ENCODE measurements at places on chromosomes 1 and 21.

DNA sequence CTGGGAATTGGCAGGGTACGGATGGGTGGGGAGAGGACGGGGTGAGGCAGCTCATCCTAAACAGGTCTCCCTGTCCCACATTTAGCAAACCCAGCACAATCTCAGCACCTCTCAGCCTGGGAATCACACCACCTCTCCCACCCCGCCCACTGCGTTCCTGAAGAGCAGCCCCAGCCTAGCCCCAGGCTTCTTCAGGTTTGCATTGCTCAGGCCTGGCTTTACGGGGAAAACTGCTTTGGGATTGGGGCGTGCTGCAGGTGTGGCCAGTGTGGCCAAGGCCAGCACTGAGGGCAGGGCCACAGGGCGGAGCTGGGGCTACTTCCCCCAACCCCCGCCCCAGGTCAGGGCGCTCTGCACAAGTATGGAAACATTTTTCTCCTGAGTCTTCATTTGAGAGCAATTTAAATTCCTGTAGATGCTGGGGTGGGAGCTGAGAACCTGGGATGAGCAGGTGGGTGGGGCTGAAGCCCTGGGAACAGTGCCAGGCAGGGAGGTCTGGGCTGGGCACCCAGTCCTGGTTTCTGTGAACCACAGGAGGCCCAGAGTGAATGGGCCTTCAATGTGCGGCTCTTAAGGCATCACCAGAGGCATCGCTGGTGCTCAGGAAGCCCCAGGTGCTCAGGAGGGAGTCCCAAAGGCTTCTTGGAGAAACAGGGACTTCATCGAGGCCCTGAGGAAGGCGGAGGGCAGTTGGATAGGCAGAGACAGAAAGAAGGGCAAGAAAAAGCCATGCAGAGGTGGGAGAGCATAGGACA is 24.1 kb downstream of the TNNT2 start:
- DNase-seq = no peak

- DNase-seq = no peak
Observed at GRCh38 chr1:99599678-99600175, 46.2 kb upstream of the PALMD start.

DNA sequence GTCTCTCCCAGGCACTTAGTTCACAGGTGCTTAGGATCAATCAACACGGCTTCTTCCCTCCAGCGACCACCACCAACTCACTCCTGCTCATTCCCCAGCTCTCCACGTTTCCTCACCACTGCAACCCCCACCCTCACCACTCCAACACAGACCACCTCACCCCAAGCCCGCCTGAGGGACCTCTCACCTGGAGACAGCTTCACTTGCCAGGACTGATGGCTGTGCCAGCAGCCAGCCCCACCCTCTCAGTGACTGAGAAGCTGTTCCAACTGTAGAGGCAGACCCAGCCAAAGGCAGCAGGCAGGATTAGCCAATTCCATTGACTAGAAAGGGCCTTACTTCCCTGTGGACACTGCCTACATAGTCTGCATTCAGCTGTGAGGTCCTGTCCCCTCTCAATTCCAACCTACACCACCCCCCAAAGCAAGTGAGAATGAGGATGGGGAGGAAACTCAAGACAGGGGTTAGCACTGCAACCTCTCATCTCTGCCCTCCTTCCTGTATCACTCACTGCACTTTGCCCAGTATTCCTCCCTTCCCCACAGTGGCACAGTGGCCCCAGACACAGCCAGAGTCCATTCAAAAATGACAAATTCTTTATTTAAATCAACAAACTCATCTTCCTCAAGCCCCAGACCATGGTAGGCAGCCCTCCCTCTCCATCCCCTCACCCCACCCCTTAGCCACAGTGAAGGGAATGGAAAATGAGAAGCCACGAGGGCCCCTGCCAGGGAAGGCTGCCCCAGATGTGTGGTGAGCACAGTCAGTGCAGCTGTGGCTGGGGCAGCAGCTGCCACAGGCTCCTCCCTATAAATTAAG is 7.6 kb downstream of the TAGLN2 start:
- no peak for DNase-seq

DNA sequence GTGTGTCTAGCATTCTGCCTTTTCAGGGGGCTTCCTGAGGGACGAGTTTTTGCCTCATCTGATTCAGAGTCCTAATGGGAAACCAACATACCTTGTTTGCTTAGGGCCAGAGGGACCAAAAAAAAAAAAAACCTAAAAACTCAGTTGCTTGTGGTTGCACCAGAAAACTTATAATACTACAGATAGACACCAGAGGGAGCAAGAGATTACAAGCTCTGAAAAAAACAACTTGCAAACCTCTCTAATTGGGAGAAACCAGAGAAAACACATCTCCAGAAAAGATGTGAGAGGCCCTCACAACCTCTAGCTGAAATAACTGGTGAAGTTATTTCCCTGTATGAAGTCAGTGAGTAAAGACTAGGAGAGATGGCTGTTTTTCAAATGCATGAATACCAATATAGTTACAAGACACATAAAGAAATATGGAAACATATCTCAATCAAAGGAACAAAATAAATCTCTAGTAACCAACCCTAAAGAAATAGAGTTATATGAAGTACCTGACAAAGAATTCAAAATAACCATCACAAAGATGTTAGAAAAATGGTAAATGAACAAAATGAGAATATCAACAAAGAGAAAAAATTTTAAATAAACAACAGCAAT is 233.7 kb upstream of the NFIA start:
- DNase-seq = peak; percentile 12

- no peak for DNase-seq
Observed at GRCh38 chr1:42657201-42657600, 1.0 kb upstream of the PPIH start.

DNA sequence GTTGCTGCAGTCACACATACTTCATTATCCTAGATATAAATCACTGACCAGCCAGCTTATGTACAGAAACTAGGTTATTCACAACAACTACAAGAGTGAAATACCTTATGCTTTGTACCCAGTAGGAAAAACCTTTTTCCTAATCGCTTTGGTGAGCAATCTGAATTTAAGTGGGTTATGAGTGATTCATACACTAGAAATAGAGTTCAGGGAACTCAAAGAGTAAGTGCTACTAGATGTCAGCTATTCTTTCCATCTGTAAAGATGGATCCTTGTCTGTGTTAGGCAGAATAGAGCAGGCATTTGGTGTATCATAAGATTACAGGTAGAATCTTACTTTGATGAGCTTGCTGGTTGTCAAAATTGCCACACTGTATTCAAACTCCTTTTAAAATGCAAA is 101.9 kb downstream of the ZNF644 start:
- DNase-seq = no peak

- DNase-seq = no peak
Observed at GRCh38 chr1:2561898-2562895, 6.0 kb downstream of the TNFRSF14 start.

DNA sequence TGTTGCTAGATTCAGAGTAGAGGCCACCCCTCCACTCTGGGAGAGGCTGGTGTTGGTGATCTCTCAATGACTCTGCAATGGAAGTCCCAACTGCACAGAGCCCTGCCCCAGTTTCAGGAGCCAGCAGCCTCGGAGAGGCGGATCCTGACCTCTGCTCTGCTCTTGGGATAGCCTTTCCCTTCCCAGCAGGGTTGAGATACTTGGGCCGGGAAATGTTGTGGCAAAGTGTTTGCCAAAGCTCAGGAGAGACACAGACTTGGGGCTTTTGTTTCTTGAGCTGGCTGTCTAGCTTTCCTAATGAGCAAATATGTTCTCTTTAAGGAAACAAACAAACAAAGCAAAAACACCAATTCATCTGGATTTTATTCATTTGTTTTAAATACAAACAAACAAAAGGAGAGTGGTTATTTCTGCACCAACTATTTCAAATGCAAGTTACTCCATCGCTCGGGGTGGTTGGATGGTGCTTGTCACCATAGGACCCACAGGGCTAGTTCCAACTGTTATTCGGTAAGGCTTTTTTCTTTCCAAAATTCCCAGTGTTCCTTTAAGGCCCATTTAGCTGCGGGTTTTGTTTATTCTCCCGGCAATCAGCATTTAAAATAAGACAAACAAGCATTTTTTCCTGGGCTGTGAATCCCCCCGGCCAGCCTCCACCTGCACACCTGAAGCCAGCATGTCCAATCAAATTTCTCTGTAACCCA is 193.9 kb upstream of the LMO4 start:
- no peak for DNase-seq

DNA sequence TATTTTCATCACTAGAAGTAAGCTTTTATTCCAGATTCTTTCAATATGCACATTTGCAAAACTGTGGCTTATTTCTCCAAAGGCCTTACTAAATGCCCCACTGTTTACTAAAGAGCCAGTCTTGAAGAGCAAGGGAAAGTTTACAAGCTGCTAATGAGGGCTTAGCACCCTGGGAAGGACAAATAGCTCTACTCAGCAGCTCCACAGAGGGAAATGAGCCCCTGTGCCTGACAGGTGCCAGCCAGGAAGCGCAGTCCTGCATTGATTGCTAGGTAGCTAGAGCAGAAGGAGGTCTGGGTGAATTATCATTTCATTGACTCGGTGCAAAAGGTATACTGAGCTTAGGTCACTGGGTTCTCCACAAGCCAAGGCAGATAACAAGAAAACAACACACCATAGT is 307.0 kb downstream of the SETD4 start:
- DNase-seq = peak; percentile 32

DNA sequence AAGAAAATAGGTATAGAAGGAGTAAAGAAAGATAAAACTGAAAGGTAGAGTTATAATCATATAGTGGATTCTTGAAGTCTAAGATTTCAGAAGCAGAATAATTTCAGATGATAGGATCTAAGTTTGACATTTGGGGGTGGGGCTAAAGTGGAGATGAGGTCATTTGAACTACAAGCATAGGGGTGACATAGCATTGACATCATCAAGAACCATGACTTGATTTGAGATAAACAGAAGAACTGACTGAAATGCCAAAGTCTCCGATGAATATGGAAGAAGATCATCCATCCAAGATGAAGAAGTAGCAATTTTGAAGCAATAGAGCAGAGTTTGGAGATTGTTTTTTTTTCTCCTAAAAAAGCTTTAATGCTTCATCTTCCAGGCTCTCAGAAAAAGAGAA is 122.3 kb downstream of the MACF1 start:
- DNase-seq = no peak

DNA sequence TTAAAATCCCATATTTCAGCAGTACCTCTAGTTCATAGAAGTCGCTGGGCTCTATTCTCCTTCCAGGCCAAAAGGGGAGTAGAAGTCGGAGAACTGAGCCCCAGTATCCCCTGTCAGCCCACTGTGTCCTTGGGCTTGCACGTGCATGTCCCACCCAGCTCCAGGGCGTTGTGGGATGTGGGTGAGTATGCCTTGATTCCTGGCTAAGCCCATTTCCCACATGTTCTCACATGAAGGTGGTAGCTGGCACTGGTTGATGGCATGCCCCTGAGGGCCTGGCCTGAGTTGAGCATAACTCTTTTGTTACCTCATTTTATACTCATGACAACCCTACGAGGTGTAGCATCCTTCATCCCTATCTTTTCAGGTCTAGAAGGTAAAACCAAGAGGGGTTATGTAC is 8.0 kb downstream of the SLC6A17 start:
- DNase-seq = no peak

GRCh38 chr1:161324020-161324419 is 9.8 kb downstream of the SDHC start:
- DNase-seq = no peak

GRCh38 chr1:26726784-26727183 is 31.0 kb downstream of the ARID1A start:
- no peak for DNase-seq

DNA sequence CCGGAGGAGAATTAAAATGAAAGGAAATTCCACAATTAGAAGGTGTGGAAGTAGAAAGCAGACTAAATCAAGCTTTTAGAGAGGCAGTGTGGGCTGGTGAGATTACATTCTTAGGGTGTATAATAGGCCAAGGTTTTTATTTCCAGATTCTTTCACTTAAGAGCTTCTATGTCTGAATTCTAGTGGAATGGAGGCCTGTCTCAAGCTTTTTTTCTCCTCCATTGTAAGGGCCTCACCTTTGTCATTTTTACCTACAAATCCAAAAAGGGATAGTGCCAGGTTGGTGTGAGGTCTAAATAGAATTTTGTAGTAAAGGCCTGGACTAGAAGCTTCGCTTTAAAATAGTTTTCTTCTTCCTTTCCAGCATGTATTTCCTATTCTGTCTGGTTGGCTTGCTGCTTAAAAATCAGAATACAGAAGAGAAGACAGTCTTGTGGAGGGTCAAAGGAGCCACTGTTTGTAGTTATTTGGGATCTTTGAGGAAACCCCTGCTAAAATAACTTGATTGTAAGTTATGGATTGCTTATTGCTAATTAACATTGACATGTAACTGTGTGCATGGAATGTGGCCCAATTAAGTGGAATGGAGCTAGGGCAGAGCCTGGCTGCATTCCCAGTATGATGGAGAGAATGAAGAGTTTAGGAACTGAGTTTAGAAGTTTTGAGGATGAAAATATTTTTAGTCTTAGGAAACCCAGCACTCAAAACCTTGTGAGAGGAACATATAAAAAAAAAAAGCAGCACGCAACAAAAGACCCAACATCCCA is 162.5 kb upstream of the B3GALT2 start:
- no peak for DNase-seq

GRCh38 chr1:151026460-151026859 is 9.9 kb upstream of the BNIPL start:
- DNase-seq = no peak

GRCh38 chr1:40645118-40645680 is 20.3 kb downstream of the RIMS3 start:
- DNase-seq = no peak

DNA sequence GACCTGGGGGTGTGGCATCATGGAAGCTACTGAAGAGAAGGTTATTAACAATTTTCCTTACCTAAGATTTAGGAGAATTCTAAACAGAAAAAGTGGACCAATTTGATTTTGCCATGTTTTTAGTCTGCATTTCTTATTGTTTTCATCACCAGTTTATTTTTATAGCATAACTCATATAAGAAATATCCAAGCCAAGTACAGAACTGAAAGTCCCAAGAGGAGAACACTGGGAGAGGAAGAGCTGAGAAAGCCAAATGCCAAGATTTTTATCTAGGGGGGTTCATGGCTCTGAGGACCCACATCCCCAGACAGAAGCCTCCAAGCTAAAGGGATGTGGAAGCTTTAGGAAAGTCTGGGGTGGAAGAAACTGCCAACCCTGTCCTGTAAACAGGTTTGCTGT is 109.4 kb upstream of the DUSP10 start:
- no peak for DNase-seq

DNA sequence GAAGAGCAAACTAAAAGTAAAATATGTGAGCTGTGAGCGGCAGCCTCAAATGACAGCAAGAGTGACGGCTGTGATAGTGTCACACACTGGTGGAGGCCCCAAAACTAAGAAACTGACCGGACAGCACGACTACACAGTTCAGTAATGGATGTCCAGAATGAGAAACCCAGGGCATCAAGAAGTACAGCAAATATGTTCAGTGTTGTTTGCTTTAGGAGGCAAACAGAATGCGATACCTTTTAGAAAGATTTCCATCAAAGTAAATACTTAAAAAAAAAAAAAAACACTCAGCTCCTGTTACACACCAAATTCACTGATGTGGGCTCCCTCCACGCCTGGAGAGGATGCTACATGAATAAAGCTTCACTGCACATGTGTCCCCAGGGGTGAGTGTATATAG is 1.1 kb upstream of the PKP1 start:
- no peak for DNase-seq

Measured in NCI-H1417 (cell line).